NCI-H1105 treated with DMSO at 0.1 percent for 48 hours (cell line): ENCODE measurements at places on chromosomes 16 and 17.

DNA sequence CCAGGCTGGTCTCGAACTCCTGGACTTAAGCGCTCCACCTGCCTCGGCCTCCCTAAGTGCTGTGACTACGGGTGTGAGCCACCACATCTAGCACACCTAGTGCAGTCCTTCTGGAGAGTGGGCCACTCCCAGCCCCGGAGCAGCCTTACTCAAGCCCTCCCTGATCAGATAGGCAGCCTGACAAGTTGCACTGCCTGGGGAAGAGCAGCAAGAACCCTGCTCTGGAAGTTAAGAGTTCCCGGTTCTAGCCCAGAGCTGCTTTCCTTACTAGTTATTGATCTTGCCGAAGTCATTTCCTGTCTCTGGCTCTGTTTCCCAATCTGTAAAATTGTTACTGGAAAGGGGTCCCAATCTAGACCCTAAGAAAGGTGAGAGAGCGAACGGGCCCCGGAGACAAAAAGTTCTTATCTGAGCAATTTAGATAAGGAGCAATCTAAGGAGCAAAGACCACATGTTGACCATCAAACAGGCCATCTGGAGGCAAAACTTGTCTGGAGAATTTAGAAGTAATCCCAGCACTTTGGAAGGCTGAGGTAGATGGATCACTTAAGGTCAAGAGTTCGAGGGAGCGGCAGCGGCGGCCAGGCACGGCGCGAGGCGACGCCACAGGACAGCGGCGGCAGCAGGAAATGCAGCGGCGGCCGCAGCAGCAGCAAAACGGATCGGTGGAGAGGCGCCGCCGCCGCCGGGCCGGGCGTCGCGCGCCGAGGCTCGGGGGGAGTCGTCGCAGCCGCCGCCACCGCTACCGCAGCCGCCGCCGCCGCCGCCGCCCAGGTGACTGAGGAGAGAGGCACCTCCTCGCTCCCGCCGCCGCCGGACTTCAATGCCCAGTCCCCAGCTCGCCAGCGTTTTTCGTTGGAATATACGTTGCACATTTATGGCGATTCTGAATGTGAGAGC, 4.3 kb upstream of the NAGLU start:
- peak; percentile 39 for DNase-seq

DNA sequence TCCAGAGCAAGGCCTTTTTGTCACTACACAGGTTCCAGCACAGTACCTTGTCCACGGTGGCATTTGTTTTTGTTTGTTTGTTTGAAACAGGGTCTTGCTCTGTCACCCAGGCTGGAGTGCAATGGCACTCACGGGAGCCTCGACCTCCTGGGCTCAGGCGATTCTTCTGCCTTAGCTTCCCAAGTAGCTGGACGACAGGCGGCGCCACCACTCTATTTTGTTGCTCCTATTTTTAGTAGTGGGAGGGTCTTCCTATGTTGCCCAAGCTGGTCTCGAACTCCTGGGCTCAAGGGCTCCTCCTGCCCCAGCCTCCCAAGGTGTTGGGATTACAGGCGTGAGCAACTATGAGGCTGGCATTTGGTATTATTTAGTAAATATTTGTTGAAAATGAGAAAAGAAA, 10.3 kb downstream of the MRC2 start:
- DNase-seq, result no peak

DNA sequence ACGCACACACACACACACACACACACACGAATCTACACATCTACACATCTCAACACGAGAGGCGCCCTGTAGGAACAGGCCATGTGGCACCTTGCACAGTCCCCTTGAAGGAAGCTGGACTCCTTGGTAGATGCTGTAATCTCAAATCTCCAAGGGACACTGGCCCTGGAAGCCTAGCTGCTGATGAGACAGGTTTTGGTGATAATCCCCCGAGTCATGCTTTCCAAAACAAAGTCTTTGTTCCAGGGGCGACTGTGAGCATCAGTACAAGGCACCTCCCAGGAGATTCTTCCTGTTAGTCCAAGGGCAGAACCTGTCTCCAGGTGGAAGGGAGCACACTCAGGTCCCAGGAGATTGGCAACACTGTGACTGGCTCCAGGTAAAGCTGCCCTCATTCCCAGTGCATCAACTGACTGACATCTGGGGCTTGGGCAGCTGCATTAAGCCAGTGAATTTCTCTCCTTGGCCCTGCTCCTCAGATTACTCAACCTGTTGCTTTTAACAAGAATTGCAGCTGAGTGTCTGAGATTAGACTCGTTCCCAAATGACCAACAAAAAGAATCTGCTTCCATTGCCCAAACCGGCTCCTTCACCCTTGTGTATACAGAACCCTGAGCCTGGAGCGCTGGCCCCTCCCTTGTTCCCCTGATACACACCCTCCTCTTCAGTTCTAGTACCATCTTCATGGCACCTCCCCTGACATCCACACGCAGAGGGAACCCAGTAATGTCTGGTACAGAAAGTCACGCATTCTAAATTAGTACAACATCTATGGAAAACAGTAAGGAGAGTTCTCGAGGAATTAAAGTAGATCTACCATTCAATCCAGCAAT, 13.9 kb upstream of the TNRC6C start:
- no peak for DNase-seq

GRCh38 chr16:89582614-89583196, 7.1 kb downstream of the CPNE7 start:
- DNase-seq, result no peak

DNA sequence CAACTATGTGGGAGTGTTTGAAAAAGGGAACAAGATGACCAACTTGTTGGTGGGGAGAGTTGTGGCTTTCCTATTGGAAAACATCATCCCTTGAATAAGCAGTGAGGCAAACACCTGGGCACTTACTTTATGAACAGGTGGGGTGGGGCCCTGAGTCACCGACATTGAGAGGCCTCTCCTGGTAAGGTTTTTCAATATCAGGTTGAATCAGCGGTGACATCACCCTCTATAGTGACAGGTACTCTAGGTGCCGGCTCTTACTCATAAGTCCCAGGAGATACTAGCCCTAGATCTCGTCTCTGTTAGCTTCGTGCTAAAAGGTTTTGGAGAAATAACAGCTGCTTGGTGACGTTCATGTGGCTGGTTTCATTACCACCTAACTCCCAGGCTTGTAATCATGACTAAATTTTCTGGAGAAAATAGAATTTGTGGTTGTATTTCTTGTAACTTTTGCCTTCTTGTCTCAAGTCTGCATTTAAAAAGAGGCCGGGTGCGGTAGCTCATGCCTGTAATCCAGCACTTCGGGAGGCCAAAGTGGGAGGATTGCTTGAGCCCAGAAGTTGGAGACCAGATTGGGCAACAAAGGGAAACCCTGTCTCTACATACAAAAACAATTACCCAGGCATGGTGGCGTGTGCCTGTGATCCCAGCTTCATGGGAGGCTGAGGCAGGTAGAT, 19.3 kb downstream of the CDH1 start:
- DNase-seq, result no peak

- no peak for DNase-seq
These were observed 19.1 kb upstream of the MED9 start for GRCh38 chr17:17457680-17458079.

GRCh38 chr16:16982614-16983013, 488.1 kb downstream of the XYLT1 start:
- DNase-seq, result peak; percentile 34

GRCh38 chr16:51166091-51166490, 15.0 kb upstream of the SALL1 start:
- no peak for DNase-seq

GRCh38 chr17:17533901-17534441, 37.8 kb upstream of the RASD1 start:
- DNase-seq, result peak; percentile 56

DNA sequence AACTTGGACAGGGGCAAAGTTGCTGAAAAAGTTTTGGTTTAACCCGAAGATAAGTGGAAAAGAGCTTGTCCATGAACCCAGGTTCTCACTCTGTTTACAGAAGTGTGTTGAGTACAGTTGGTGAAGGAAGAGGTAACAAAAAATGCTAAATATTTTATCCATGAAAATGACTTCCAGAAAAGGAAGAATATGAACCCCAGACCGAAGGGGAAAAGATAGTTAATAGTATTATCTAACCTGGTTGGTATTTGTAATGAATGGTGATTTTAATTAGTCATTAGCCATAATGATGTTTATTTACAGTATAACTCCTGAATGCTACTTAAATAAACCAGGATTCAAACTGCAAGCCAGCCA, 574 bp upstream of the TMEM106A start:
- no peak for DNase-seq

GRCh38 chr16:69532641-69533455, 32.9 kb upstream of the NFAT5 start:
- no peak for DNase-seq

- no peak for DNase-seq
These were observed 6.3 kb downstream of the BCAR1 start for GRCh38 chr16:75244844-75245758.

GRCh38 chr16:58094791-58095574, 34.2 kb downstream of the CFAP20 start:
- DNase-seq, result no peak
